ENCODE measurements at places on chromosomes 12 and 14. TPM values are rescaled to one million over a fixed set of nuclear protein-coding genes. Genes with fewer than 3 reads are reported as not detected.

GRCh38 chr14:22271838-22272799 is 316.9 kb downstream of the DAD1 start:
- no peaks in the 10 kb centered on the region for H3K4me1 ChIP-seq
- no peak for DNase-seq
- no peaks in the 10 kb centered on the region for H3K27me3 ChIP-seq
- H3K36me3 ChIP-seq = no peaks in the 10 kb centered on the region
- no peak overlapping the region for H3K27ac ChIP-seq

- no peak overlapping the region for H3K27ac ChIP-seq
- no peaks in the 10 kb centered on the region for H3K27me3 ChIP-seq
- H3K4me1 ChIP-seq = no peaks in the 10 kb centered on the region
- no peaks in the 10 kb centered on the region for H3K36me3 ChIP-seq
- no peak for DNase-seq
Observed at GRCh38 chr14:92314182-92314581, 8.8 kb upstream of the SLC24A4 start.

DNA sequence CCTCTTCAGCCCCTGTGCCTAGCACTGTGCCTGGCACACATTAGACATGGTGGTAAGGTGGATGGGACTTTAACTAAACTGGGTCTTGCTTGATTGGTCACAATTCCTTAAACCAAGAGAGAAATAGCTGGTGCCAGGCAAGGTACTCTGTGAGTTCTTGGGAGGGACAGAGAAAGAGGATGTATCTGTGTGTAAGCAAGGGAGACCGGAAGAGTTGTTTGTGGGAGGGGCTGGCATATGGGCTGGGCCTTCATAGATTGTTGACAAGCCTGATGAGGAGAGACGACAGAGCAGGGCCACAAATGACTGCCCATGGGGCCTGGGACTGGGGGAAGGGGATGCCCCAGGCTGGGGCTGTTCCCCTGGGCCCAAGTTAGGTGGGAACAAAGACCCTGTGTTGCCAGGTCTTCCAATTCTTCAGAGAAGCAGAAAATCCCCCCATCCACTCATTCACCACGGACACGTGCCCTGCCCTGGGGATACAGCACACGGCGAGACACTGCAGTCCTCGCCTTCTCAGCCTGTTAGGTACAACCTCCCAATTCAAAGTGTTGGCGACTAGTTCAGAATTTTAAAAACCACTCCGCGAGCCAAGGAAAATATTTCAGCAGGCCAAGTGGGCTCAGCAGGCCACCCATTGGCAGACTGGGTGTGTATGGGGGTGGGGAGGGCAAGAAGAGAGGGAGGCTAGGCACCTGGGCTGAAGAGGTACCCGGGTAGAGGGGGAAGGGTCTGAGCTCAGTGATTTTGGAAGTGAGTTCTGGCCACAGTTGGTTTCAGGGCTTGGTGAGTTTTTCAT is 11.4 kb upstream of the CYP46A1 start:
- DNase-seq = no peak
- no peaks in the 10 kb centered on the region for H3K4me1 ChIP-seq
- no peak overlapping the region for H3K4me3 ChIP-seq

DNA sequence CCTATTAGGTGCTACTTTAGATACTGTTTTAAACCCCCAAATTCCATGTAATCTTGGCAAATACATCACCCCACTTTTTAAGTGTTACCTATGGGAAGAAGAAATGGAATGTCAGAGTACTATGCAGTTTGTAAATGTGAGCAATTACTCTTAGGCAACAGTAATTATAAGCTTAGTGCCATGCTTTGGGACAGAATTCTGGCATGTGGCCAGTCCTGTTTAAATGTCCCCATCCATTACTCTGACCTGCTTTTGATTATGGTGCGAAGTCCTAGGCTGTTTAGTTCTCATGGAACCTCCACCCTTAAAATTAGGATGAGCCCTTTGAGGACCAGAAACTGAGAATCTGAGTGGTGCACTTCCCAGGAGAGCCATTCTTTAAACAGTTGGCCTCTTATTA is 321.4 kb upstream of the RGS6 start:
- no peak for DNase-seq
- no peak overlapping the region for H3K27ac ChIP-seq
- H3K4me1 ChIP-seq = no peaks in the 10 kb centered on the region
- no peaks in the 10 kb centered on the region for H3K27me3 ChIP-seq
- no peaks in the 10 kb centered on the region for H3K36me3 ChIP-seq

GRCh38 chr12:82862069-82862841 is 175.5 kb downstream of the TMTC2 start:
- no peak overlapping the region for H3K4me3 ChIP-seq
- H3K4me1 ChIP-seq = peaks cover 4% of the 10 kb centered on the region
- H3K27me3 ChIP-seq = no peaks in the 10 kb centered on the region

- H3K4me3 ChIP-seq = no peak overlapping the region
- H3K27me3 ChIP-seq = no peaks in the 10 kb centered on the region
- no peak overlapping the region for H3K27ac ChIP-seq
- H3K4me1 ChIP-seq = no peaks in the 10 kb centered on the region
Observed at GRCh38 chr14:76904100-76904739, 78.0 kb downstream of the LRRC74A start.

DNA sequence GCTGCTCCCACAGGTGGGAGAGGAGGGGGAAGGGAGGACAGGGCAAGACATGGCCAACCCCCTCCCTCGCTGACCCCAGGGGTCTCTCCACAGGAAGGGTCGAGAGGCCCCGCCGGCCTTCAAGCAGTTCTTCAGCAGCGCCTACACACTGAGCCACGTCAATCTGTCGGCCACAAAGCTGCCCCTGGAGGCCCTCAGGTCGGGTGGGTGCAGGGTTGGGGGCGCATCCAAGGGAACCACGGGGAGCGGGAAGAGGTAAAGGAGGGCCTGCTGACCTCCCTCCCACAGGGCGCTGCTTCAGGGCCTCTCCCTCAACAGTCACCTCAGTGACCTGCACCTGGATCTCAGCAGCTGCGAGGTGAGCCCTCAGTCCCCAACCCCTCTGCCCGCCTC is 6.1 kb downstream of the CARMIL3 start:
- peaks cover 9% of the 10 kb centered on the region for H3K4me1 ChIP-seq
- peak; percentile 72 for DNase-seq
- H3K27ac ChIP-seq = no peak overlapping the region

DNA sequence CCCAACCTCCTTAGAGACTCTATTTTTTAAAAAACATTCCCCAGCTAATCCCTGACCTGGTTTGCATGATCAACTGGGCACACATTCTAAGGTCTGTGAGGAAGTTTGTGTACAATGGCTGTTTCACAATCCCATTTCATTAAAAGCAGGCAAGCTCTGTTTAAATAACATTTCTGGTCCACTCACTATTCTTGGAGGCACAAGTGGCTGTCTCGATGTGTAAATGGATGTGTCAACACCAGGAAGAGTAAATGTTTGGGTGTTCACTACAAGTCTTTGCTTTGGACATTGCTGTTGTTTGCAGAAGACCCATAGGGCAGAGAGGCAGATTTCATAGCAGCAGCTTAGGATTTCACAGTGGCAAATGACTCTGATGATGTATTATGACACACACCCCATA is 98.3 kb downstream of the PDZRN4 start:
- no peak overlapping the region for H3K4me3 ChIP-seq
- no peak for DNase-seq
- no peaks in the 10 kb centered on the region for H3K4me1 ChIP-seq
- H3K27ac ChIP-seq = no peak overlapping the region

- H3K27ac ChIP-seq = no peak overlapping the region
- no peaks in the 10 kb centered on the region for H3K36me3 ChIP-seq
- H3K4me1 ChIP-seq = no peaks in the 10 kb centered on the region
- H3K27me3 ChIP-seq = no peaks in the 10 kb centered on the region
- DNase-seq = no peak
Observed at GRCh38 chr14:26286081-26286912, 311.5 kb downstream of the NOVA1 start.

DNA sequence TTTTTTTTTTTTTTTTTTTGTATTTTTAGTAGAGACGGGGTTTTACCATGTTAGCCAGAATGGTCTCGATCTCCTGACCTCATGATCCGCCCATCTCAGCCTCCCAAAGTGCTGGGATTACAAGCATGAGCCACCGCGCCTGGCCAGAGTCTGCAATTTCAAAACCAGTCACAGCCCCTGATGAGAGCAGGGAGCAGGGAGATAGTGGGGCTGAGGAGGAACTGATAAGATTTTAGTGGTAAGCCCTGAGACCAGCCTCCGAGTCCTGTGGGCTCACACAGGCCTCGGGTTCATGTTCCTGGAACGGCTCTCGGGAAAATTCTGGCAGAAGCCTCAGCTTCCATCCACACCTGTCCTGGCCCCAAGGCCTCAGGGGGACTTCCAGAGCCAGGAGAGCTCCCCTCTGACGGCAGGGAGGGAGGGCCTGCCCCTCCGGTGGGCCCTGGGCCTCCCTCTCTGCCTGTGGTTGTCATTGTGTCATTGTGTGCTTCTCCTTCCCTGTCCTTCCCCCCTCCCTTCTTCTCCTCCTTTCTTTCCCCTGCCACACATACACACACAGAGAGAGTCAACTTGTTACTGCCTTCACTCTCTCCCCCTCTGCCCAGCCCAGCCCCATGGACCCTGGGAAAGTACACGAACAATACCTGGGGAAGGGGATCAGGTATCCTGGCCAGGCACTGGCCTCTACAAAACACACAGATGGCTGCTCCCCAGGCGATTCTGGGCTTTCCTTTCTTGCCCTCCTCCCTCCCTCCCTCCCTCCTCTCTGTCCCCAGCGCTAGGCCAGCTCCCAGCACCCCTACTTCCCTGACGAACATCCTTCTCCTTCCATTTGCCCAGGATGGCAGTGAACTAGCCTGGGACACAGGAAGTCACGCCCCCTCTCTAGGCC is 294.1 kb downstream of the DPF3 start:
- no peaks in the 10 kb centered on the region for H3K4me1 ChIP-seq
- H3K36me3 ChIP-seq = no peaks in the 10 kb centered on the region
- H3K27ac ChIP-seq = no peak overlapping the region
- H3K4me3 ChIP-seq = no peak overlapping the region
- H3K27me3 ChIP-seq = no peaks in the 10 kb centered on the region

DNA sequence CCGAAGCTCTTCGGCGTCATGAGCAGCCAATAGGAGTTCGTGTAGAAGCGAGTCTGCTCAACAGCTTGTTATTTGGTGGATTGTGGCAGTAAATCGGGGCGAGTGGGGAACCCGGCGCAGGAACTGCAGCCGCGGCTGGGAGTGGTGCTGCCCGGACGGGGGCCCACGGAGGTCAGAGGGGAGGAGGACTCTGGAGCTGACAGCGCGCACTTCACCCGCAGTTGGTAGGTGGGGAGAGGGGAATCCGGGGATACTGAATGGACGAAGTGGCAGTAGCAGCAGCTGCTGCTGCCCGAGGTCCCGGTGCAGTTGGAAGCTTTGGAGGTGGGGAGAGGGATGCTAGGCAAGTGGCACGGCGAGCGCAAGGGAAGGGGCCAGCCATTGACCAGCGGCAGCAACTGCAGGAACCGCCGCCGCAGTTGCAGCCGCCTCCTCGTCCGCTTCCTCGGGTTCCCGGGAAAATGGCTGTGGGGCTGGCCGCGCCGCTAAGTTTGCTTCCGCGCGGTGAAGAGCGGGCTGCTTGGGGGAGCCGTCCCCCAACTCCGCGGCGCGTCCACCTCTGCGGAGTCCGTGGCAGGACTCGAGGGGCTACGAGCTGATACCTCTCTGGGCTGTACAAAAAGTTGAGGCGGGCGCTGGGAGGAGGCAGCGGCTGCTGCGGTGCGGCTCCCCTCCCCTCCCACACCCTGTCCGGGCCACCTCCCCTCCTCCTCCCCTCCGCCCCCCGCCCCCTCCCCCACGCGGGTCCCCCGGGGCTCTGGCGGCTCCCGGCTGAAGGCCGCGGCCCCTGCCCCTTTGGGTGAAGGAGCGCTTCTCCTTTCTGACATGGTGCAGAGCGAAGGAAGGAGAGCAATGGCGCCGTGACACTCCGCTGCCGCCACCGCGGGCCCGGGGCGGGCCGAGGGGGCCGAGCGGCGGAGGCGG is at the start of gene ARID4A:
Gene ARID4A (plus strand): TSS at position 79 of the 924 bp plus-strand sequence. CDS start 1,300 bp downstream, outside the sequence.
- peak within 1 kb of the TSS; percentile 99 for H3K4me3 ChIP-seq
- peak; percentile 13 for DNase-seq
- peak within 1 kb of the TSS; percentile 96 for H3K27ac ChIP-seq

- H3K4me1 ChIP-seq = no peaks in the 10 kb centered on the region
- no peak overlapping the region for H3K4me3 ChIP-seq
Observed at GRCh38 chr12:41536813-41537490, 348.8 kb downstream of the PDZRN4 start.

DNA sequence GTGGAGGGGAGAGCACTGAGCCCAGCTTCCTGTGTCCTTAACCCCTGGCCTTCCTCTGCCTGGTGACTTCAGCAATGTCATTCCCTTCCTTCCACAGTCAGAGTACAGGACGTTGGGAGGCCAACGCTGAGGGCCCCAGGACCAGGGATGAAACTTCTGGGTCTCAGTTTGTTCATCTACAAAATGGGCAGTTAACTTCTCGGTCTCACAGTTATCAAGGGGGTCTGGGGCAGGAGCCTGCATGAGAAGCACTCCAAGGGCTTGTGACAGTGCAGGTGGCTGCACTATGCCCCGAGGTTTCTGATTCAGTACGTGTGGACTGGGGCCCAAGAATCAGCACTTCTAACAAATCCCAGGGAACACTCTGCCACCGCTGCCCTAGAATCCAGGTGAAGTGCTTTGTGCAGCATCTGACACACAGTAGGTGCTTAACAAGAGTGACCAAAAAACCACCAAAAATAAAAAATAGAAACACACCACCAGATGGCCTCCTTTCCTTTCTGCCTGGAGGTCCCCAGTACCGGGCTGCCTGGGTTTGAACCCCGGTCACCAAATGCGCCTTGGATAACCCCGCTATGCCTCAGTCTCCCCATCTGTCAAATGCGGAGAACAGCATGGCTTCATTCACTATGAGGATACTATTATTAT is 80.4 kb downstream of the RFLNA start:
- H3K4me3 ChIP-seq = no peak overlapping the region
- H3K36me3 ChIP-seq = peaks cover 60% of the 10 kb centered on the region

DNA sequence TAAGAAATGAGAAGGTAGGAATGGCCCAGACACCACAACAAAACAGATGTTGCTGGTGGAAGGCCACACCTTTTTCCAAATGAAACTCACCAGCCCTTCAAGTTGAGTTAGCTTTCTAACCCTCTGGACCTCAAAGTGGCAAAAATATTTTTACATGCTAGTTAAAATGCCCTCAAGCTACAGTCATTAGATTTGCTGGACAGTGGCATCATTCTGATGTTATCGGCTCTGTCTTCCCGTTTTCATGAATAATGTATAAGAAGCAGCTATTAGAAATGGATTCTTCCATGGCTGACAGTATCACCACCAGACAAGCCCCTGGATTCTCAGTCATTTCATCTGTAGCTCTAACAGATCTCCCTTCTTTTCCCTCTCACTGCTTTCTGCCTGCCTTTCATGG is 37.1 kb upstream of the PLXNC1 start:
- DNase-seq = no peak
- no peak overlapping the region for H3K27ac ChIP-seq
- H3K4me1 ChIP-seq = no peaks in the 10 kb centered on the region
- no peaks in the 10 kb centered on the region for H3K27me3 ChIP-seq
- H3K4me3 ChIP-seq = no peak overlapping the region

DNA sequence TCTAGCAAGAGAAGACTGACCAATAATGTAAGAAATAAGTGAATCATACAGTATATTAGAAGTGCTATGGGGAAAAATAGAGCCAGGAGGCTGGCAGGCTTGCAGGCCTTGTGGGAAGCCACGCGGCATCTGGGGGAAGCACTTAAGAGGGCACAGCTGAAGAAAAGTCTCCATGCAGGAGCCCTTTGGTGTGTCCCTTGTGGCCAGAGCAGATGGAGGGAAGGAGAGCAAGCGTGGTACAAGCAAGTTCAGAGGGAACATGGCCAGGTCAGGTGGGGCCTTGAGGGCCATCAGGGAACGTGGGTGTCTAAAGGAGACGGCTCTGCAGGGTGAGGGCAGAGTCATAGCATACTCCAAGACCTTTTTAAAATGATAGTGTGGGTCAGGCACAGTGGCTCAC is 51.7 kb downstream of the LRRC74A start:
- no peaks in the 10 kb centered on the region for H3K36me3 ChIP-seq
- H3K4me3 ChIP-seq = no peak overlapping the region
- H3K27ac ChIP-seq = no peak overlapping the region

The PRR4 gene
- polyA plus RNA-seq = 3.8 TPM

The VSX2 gene
- polyA plus RNA-seq = not detected

The PCNX1 gene
- polyA plus RNA-seq = 7.5 TPM
